ENCODE measurements at places on chromosomes 13 and 19.
A peak's percentile ranks its signal among the peaks of the same experiment; 100 is the strongest.

GRCh38 chr19:6064336-6065073, 45.8 kb downstream of the RFX2 start:
- DNase-seq, result no peak

- DNase-seq, result no peak
Observed at GRCh38 chr13:112986946-112987681, 18.1 kb downstream of the MCF2L start.

- no peak for DNase-seq
Observed at GRCh38 chr13:50793026-50793425, 50.5 kb downstream of the DLEU7 start.

DNA sequence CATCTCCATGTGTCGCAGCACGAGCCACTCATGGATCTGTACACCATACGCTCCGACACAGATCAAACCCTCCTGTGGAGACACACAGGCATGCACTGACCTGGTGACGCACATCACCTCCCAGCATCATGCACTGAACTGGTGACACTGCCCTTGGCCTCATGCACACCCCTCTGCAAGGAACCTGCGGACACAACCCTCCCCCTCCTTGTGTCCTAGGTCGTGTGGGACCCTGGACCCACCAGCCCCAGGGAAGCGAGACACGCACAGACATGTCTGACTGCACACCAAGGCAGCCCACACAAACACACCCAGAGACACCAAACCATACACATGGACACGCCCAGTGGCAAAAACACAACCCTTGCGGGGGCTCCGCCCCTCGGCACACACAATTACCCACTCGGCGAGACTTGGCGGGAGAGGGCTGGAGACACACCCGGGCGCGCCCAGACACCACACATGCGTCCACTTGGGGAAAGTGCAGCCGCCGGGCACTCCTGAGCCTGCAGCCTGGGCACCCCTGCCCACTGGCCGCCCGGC, 2.0 kb upstream of the KCNN4 start:
- DNase-seq, result no peak

GRCh38 chr19:40410030-40410389, 3.2 kb downstream of the PRX start:
- DNase-seq, result peak; percentile 19

DNA sequence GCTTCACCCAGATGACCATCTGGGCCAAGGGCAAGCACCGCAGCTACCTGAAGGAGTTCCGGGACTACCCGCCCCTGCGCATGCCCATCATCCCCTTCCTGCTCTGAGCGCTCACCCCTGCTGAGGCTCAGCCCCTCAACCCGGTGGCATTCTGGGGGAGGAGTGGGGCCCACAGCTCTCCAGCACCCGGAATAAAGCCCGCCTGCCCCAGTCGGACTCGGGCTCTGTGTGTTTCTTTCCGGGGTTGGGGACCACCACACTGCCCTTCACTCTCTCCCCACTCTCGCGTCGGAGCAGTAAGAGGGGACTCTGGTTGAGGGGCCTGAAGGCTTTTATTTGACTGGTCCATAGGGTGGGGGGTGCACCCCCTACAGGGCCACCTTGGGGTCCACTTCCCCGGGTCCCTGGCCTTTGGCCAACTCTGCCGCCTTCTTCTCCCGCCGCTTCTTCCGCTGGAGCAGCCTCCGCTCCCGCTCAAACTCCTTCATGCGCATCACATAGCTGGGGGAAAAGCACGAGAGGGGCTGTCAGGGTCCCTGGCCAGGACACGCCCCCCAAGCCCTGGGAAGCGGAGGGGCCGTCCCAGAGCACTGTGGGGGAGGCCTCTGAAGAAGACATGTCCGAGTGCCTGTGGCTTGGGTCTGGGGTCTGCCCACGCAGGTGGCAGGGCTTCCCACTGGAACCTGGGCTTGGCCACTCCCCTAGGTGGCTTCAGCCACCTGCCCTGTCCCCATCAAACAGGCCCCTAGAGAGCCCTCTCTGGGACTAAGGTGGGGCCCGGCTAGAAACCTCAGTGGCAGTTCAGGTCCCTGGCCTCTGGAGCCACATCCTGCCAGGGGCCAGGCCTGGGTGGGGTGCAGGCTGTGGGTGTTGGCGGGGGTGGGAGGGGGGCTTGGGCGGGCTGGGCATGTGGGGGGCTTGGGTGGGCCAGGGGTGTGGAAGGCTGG, 5.8 kb downstream of the NDUFB7 start:
- DNase-seq, result no peak

DNA sequence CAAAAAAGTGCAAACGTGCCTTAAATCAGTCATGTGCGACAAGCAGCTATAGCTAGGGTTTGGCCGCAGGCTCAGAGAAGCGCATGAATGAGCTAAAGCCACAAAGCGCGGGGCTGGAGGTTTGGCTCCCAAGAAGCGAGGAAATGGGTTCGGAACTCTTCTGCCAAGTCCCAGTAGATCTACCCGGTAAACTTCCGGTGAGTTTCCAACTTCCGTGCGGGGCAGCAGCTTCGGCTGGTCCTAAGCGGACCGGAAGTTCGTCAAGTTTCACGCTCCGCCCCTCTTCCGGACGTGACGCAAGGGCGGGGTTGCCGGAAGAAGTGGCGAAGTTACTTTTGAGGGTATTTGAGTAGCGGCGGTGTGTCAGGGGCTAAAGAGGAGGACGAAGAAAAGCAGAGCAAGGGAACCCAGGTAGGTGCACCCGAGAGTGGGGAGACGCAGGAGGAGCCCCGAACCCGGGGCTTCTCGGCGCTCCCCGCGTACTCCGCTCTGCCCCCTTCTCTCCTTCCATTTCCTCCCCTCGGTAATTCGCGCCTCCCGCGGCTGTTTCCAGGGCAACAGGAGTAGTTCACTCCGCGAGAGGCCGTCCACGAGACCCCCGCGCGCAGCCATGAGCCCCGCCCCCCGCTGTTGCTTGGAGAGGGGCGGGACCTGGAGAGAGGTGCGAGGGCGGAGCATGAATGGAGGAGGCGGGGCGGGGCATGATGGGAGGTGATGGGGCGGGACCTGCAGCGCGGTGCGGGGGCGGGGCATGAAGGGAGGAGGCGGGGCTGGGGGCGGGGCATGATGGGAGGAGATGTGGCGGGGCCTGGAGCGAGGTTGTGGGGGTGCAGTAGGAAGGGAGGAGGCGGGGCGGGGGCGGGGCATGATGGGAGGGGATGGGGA, at the start of gene NR1H2:
Gene NR1H2, plus strand, starts transcription at position 292 of the 885 bp plus-strand sequence. CDS start 1,149 bp downstream, outside the sequence.
- DNase-seq, result peak; percentile 94

GRCh38 chr13:27117952-27118351, 53.7 kb downstream of the USP12 start:
- no peak for DNase-seq
